ENCODE measurements at places on chromosomes 5 and 9. TPM values are rescaled to one million over a fixed set of nuclear protein-coding genes. Genes with fewer than 3 reads are reported as not detected.

The TBCA gene
- 195 TPM for total RNA-seq

The SLC6A18 gene
- not detected for total RNA-seq

The UGT3A1 gene
- 0.21 TPM for total RNA-seq

The PKD2L2 gene
- not detected for total RNA-seq

The GDNF gene
- 1.0 TPM for total RNA-seq

The PTPN3 gene
- total RNA-seq, result 33.6 TPM

The SHOC1 gene
- total RNA-seq, result not detected

- DNase-seq, result no peak
Observed at GRCh38 chr5:73420666-73421065, 27.9 kb downstream of the FOXD1 start.

The LCN6 gene
- not detected for total RNA-seq

DNA sequence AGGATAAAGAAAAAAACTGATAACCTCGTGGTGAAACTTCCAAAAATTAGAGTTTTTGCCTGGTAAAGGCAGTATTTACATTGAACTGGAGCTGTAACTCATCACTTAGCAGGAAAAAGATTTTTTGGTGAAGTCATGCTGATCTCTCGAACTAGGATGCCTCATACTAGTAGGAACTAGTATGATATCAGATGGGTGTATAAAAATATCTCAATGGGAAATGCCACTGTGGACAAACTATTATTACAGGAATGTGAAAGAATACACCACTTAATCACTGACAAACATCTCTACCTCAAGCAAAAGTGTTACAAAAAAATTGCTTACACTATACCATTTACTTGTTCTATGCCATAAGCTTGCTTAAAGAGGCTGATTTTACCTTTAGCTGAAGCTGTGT, 28.4 kb downstream of the RFX3 start:
- DNase-seq, result no peak

The C5orf52 gene
- total RNA-seq, result not detected

The PCDHB10 gene
- total RNA-seq, result 3.4 TPM

DNA sequence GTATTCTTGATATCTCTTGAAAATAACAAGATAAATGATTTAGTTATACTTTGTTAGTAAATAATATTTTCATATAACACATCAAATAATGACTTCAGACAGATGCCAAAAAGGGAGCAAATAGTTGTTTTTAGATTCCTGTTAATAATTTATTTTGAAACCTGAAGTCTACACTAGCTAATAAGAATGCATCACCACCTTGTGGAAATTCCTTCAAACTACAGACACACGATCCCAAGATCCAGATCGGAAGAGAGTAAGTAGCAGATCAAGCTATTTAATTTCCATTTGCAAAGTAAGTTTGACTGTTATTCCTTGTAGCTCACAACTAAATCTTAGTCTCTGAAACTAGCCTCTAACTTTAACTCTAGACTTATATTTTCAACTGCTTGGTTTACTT, 35.5 kb upstream of the ISL1 start:
- no peak for DNase-seq

DNA sequence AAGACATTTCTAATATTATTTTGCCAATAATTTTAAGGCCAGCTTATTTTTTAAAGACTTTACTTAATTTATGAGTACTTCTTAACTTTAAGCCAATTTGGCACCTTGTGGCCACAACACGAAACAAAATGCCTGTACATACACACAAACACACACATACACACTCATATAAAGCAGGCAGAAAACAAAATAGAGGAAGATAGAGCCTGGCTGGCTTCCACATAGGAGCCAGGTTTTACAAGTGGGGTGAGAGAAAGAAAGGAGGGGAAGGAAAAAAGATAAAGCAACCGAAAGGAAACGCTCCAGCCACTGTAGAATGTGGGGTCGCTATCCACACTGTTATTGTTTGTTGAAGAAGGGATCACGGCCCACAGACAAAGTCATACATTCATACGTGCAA, 10.4 kb downstream of the GMCL2 start:
- no peak for DNase-seq

DNA sequence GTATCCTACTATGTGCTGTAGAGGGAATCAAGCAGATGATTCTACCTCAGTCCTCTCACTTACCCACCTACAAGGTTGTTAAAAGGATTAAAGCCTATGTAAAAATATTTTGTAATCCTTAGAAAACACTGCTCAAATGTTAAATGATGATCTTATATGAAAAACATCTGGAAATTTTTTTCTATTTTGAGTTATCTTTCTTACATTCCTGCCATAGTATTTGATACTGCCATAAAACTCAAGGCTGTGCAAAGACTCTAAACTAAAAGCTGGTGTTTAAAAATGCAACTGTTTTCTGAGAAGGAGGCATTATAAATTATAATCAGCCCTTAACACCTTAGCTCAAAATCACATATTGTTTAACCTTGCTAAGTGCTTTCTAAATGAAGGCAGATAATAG, 474.2 kb downstream of the PRELID2 start:
- no peak for DNase-seq

- DNase-seq, result no peak
Observed at GRCh38 chr9:131012396-131012917, 3.5 kb downstream of the LAMC3 start.

The SLC6A7 gene
- not detected for total RNA-seq

The CAMK4 gene
- total RNA-seq, result 0.75 TPM

The LHX6 gene
- 0.07 TPM for total RNA-seq

The CREB3 gene
- total RNA-seq, result 87.5 TPM

The ACTBL2 gene
- total RNA-seq, result 1.5 TPM

GRCh38 chr5:94103514-94104245, 362.3 kb upstream of the POU5F2 start:
- no peak for DNase-seq

The MAML1 gene
- total RNA-seq, result 17.5 TPM

DNA sequence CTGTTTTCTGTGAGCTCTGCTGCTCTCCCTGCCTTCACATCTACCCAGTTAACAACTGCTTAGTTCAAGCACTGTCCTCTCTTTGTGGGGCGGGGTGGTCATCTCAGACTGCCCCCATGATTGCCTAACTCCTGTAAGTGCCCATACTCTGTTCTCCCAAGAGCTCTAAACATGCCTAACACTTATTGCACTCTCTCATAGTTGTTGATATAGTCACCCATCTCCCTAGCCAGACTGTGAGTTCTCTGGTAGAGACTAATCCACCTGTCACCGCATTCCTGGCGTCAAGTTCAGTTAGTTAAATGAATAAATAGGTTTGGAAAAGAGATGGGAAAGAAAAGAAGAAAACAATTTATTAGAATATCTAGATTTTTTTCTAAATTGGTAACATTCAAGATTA, 18.3 kb upstream of the MUSK start:
- no peak for DNase-seq

- no peak for DNase-seq
Observed at GRCh38 chr9:126225611-126226609, 100.7 kb upstream of the MVB12B start.

The PRDM9 gene
- total RNA-seq, result not detected

GRCh38 chr9:93702261-93702660, 125.9 kb downstream of the PHF2 start:
- DNase-seq, result no peak

DNA sequence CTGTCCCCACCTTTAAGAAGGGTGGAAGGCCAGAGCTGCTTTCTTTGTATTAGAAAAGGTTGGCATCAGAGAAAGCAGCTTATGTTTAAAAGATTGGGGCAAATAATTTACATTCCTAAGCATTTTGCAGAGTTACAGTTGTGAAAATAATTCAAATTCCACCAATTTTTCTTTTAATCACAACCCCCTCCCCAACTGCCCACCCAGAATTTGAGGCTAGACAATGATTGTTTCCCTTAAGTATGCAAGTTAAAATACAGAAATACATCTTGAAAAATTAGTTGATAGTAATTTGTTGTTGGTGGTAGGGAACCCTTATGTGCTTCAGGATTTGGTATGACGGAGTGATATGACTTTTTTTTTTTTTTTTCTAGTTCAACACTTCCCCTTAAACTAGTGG, 133.0 kb downstream of the ZSWIM6 start:
- DNase-seq, result no peak

GRCh38 chr9:134065612-134066419, 2.0 kb downstream of the BRD3 start:
- no peak for DNase-seq

GRCh38 chr5:81749561-81750307, 1.2 kb downstream of the SSBP2 start:
- DNase-seq, result no peak

DNA sequence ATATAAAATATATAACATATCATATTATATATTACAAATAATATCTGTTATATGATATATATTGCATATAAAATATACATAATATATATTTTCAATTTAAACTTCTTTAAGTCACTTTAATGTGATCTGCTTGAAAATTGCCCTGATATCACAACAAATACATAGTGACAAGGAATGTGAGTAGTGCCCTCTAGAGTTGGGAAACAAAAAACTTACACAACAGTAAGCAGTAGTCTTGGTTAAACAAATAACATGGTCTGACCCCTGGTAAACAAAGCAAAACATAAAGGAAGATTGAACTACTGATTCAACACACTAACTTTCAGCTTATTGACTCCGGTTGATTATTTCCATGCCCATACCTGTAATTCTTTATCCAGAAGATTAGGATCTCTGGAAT, 188.3 kb upstream of the NMUR2 start:
- DNase-seq, result no peak

DNA sequence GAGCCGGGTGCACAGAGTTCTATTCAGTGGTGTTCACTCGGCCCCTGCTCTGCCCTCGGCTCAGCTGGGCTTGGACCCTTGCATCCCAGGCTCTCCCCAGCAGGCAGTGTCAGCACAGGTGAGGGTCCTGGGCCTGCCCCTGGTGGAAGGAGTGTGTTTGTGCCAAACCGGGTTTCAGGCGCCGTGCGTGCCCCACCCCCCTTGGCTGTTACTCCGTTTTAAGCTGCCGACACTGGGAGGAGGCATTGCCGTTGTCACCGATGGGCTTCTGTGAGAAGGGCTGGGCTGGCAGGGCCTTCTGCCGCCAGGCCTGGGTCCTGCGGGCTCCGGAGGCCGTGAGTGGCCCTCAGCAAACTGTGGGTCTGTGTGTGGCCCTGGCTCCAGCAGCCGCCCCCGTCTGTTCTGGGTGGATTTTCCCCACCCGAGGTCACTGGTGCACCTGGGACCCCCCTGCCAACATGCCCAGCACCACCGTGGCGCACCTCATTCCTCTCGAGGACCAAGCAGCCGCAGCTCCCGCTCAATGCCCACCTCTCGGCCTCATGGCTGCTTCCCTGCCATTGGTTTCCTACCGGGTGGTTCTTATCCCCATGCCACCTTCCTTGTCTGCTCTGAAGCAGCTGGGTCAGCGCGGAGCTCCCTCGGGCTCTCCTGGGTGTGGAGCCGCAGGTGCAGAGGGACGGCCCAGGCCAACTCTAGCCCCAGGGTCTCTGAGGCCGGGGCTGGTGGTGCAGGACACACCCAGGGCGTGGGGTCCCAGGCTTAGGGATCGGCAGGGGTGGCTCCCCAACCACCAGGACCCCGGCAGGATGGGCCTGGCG, 44.3 kb upstream of the EXOC3 start:
- no peak for DNase-seq

DNA sequence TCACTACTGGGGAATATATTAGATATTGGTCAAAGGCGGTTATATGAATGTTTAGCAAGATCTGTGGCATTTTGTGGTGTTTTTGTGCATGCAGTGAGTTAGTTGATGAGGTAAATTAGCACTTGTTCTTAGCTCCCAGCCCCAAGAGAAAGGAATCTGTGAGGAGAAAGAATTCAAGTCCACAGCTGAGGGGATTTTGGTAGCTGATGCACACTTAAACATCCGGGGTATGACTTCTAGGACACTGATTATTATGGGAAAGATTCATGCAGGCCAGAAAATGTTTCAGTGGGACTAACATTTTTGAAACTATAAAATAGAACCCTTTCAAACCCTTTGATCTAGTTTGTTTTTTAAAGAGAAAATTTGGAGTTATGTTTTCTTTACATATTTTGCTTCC, 118.2 kb upstream of the RPS23 start:
- no peak for DNase-seq

The TMEM252 gene
- total RNA-seq, result not detected

The SHLD3 gene
- total RNA-seq, result 3.1 TPM

The ITGA1 gene
- total RNA-seq, result 10.0 TPM

- no peak for DNase-seq
Observed at GRCh38 chr9:98227883-98228282, 27.6 kb downstream of the TBC1D2 start.

- DNase-seq, result no peak
Observed at GRCh38 chr5:37208883-37209797, 40.0 kb downstream of the CPLANE1 start.

DNA sequence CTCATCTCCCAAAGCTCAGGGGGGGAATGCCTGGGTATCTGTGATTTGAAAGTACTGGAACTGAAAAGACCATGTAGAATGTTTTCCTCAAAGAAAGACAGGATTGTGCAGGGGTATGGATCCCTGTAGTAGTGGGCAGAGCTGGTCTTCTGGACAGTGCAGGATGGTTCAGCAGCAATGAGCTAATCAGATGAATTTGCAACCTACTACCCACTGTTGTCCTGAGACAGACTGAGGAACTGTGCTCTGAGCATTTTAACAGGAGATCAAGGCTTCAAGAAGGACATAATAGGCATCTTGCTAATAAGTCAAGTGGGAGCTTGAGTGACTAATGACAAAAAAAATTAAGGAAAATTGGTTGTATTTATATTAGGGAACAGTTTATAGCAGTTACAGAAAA, 61.7 kb downstream of the FYB1 start:
- no peak for DNase-seq

DNA sequence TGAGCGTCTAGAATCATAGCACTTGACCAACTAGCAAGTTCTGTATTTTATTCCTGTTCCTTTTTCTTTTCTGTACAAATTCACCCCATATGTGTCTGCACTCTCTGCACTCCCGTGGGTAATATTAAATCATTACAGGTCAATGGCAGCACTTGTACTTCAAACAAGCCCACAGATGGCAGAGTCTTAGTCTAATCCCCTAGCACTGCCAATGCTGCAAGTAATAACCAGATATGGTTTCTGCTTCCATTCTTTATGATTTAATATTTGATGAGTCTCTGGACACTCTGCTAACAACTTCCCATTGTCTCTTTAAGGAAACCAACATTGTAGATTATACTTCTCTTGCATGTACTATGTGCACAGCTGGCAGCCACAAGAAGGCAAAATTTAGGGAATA, 343.8 kb upstream of the CHD1 start:
- no peak for DNase-seq
